Neural crest cell (in vitro differentiated cells): ENCODE measurements at places on chromosomes 7 and 10.

DNA sequence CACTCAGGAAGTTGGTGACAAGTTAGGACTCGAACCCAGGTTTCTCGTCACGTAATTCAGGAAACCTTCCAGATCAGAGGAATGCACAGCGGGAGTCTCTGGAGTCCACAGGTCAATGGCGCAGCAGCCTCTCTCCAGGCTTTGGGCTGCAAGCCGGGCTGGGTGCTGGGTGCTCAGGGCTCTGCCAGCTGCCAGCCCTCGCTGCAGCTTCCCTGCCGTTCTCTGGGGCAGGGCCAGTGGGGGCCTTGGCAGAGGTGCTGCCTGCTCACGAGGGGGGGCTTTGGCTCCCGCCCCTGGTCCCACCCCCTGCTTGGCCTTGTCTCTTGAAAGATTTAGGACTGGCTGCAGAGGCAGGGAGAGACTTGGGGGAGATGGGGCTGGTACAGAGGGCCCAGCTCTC is at the start of gene TACR2:
TSS of gene TACR2 (minus strand) at position 224 of the 400 bp plus-strand sequence. CDS start 595 bp downstream, outside the sequence.
- DNase-seq, result no peak

DNA sequence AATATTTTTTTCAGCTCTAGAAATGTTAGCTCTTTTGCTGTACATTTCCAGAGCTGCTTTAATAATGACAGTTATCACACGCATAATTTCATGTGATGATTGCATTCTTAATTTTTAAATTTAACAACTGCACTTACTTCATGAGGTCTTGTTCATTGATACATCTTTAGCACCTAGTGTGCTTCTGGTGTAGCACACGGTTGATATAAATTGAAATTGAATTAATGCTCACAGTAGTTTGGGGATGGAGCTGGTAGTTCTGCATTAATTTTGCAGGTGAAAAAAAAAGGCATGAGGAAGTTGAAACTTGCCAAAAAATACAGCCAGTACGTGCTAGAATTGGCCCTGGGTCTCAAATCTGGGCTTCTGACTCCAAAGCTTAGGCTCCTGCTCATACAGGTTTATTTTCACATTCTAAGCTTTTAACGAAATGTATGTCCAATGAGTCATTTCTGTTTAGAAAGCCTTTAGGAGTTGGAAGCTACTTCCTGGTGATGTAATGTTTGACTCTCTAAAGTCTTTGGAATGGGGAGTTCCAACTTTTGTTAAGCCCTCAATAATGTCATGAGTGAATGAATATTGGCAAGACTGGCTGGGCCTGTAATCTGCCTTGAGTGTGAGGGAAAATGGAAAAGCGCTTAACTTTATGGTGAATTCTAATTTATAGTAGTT is 62.5 kb downstream of the DAGLB start:
- DNase-seq, result no peak

DNA sequence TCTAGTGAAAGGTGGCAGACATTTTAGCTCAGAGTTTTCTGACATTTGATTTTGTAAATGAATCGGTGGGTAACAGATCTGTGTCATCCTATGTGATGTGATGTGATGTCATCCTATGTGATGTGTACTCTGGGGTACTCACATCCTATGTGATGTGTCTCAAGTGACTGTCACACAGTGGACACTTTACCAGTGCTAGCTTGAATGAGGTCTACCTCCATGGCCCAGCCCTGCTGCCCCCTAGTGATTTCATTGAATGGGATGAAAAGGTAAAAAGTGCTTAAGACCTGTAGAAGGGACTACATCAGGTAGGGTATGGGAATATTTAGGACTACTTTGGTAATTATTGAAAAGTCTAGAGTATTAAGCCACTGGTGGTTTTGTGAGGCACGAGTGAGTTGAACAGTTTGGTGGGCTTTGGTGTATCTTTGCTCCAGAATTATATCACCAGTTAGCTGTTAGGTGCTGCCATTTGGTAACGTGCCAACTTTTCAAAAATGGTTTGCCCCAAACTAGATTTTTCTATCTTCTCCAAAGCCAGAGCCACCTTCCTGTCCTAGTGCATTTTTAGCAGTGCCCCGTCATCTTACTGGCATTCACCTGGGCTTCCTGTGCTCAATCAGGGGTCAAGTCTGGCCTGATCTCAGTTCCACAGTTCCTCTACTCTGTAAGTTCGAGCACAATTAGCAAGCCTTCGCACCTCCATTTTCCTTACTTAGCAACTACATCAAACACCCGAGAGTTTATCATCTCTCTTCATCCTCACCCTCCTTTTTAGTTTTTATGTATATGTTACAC is 9.7 kb downstream of the EIF4H start:
- no peak for DNase-seq

DNA sequence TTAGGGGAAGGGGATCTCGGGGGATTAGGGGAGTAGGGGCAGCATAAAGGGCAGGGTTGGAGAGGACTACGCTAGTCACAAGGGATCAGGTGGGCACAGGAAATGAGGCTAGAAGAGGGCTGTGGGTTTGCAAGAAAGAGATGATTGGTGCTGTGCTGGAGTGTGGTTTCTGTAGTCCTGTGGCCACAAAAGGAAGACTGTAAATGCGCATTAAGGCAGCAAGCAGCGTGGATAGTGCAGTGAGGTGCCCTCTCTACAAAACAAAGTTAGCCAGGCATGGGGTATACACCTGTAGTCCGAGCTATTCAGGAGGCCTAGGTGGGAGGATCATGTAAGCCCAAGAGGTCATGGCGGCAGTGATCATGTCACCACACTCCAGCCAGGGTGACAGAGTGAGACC is 212.1 kb downstream of the MLLT10 start:
- DNase-seq, result no peak

- no peak for DNase-seq
These were observed 16.2 kb downstream of the TNS3 start for GRCh38 chr7:47565640-47566250.

- DNase-seq, result no peak
These were observed 645.7 kb downstream of the DNAJB9 start for GRCh38 chr7:109215341-109215740.

DNA sequence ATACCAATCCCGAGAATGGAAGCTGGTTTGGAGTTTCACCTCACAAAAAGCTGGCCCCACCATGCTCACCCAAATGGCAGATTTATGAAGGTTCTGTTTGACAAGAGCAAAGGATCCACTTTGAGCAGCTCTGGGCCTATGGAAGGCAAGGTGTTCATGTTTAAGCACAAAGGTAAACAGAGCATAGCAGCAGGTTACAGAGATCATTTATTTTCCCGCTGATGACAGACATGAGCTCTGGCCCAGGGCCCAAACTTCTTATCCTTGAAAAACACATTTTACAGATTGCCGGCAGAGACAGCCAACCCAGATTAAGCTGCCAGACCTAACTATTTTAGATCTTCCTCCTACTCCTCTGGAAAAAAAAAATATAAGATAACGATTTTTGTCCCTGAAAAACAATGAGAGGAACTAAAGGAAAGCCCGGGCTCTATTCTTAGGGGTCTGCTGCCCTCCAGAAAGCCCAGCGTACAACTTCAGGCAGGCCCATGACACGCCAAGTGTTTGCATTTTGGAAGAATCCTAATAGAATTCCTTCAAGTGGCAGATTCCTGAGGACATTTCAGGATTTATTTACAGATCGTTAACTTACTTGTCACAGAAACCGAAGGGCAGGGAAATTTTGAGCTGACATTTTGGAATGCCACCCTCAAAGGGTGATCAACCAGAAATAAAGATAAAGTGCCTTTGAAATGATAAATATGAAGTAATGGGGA is 40.0 kb downstream of the SYPL1 start:
- no peak for DNase-seq

DNA sequence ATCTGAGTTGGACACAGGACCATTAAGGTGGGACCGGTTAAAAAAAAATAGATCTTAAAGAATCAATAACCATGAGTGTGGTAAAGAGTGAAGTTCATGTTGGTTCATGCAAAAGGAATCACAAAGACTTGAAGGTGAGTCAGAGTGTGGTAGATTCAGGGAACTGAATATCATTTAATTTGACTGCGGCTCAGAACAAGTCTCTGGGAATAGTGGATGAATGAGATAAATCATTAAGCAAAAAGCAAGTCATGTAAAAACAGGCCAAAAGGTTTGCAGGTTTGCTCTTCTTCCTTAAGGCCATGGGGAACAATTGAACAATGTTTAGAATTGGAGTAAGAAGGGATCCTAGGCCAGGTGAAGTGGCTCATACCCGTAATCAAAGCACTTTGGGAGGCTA is 385.8 kb downstream of the ETV1 start:
- no peak for DNase-seq

- no peak for DNase-seq
These were observed 72.1 kb upstream of the DGKB start for GRCh38 chr7:14974688-14975087.

- DNase-seq, result no peak
These were observed 118.3 kb upstream of the KMT2E start for GRCh38 chr7:104895522-104896236.

DNA sequence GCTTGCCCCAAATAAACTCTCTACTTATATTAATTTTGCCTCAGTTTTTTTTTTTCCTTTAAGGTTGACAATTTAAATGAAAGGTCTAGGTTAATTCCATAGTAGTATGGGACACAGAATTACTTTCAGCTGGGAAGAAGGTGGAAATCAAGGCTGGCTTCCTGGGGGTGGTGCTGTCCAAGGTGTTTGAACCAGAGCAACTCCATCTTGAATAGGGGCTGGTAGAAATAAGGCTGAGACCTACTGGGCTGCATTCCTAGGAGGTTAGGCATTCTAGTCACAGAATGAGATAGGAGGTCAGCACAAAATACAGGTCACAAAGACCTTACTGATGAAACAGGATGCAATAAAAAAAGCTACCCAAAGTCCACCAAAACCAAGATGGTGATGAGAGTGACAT is 1190.8 kb upstream of the AUTS2 start:
- DNase-seq, result no peak

DNA sequence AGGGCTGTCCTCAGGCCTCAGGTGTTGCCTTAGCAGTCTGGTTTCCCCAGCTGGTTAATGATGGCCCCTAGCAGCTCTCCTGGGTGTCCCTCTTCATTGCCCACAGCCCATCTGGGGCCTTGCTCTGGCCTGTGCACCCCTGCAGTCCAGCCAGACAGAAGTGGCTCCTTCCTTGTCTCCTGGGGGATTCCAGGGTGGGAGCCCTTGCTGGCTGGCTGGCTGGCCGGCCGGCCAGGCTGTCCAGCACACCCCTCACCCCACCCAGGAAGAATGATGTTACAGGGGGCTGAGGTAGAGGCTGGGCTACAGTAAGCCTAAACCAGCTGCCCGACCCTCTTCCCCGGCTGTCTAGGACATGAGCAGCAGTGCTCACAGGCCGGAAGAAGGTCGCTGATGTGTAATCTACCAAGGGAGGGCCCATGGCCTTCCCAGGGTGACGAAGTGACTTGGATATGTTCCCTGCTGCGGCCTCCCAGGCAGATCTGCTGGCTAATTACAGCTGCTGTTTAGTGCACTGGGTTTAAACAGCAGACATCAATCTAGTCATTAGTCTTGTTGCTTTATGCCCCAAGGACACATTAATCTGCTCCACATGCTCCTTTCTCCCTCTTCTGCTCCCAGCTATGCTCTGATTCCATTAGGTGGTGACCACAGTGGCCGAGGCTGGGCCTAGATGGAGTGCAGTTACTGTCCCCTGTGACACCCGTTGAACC is 53.8 kb upstream of the LRRC4 start:
- DNase-seq, result no peak

DNA sequence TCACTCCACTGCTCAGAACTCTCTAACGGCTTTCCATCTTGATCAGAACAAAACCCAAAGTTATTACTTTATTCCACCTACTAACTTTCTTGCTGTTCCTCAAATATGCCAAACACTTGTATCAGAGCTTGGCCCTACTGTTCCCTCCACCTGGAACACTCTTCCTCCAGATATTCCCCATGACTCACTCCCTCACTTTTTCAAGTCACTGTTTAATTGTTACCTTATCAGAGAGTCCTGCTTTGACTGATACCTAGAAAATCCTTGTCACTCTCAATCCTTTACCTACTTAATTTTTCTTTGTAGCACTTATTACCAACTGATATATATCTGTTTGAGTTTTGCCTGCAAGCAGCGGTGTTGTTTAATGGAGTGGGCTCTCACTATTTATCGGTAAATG is 5.6 kb upstream of the NFKB2 start:
- no peak for DNase-seq

GRCh38 chr7:132939495-132939894 is 142.4 kb downstream of the CHCHD3 start:
- no peak for DNase-seq

GRCh38 chr7:116955801-116956476 is 2.6 kb downstream of the ST7 start:
- no peak for DNase-seq

GRCh38 chr7:47416492-47417480 is 165.1 kb downstream of the TNS3 start:
- DNase-seq, result no peak

DNA sequence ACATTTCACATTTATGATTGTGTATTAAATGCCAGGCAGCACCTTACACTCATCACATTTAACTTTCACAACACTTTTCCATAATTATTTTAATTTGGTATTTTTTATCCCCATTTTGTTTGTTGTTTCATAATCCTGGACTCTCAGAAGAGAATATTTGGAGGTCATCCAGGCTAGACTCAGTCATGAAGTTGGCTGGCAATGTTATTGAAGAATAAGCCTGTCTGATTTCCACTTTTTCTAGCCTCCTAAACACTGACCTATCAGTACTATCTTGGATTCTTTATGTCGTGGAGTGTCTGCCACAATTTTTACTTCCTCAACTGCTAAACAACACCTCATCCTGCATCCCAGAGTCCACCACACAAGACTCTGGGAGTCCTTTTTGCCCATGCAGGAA is 372.3 kb upstream of the NRP1 start:
- DNase-seq, result no peak

GRCh38 chr10:130545122-130545521 is 408.9 kb downstream of the GLRX3 start:
- DNase-seq, result no peak

GRCh38 chr7:71706597-71706975 is 574.6 kb downstream of the GALNT17 start:
- no peak for DNase-seq

DNA sequence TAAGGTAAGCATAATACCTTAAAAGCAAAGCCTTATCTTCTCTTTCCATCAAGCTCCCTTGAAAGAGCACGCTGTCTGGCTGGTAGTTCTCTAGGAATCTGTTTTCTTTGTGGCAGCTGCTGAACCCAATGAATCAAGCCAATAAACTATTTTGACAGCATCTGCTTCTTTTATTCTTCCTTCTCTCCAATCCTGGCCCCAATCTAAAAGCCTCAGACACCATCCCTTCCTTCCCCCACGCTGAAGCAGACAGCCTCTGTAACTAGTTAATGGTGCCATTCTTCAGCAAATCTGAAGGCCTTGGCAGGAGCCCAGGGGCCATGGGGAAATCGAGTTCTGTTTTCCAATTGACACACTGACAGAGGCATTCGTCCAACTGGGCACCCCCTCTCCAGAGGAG is 186.6 kb upstream of the LYZL1 start:
- no peak for DNase-seq
